ENCODE measurements at places on chromosomes 1 and 21.

DNA sequence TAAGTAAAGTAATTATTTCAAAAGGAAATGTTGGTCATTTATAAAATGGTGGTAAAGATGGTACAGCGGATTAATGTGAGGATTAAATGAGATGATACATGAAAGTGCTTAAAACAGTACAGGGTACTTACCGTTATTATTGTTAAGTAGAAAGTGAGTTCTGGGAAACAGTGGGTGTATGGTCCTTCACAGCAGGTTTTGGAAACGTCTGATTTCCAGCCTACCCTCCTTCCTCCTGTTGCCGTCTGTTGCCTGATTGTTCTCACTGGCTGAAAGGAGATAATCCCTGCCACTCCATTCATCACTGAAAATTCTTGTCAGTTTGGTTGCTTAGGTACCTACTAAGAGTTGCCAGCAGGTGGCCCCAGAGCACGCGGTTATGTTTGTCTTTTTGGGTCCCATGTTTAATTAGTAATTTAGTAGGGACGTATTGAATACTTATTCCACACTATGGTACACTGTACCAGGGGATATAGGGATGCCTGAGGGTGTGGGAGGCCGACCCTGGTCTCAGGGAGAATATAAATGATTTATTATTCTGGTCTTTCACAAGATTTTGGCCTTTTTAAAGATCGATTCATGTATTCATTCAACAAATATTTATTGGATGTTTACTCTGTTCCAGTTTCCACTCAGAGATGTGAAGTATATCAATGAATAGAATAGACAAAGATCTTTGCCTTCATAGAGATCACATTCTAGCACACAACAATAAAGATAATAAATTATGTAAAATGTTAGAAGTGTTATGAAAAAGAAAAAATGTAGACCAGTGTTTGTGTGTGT, 30.8 kb upstream of the RPTN start:
- peak; percentile 75 for DNase-seq

DNA sequence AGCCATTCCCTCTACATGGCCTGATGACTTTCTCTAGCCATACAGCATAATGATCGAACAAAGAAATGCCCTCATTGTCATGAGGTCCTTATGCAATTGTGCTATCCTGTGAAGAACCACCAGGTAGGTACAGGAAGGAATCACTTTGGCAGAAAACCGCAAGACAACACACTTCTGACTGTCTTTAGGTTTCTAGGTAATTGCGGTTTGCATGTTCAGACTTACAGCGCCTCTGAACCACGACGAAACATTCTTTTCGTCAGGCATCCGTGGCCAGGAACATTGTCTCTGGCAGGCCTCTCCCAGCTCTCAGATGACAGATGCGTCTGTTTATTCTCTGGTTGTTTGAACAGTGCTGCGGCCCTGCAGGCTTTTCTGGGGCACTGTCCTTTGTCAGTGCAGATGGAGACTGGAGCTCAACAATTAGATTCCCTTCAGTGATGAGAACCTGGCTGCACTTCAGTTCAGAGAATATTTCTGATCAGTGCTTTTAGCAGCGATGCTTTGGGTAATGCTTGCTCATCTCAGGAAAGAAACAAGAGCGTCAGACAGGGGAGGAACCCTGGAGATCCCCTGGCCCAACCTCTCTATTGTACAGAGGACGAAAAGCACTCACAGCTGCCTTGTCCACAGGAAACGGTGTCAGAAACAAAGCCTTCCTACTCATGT, 63.4 kb downstream of the B3GALT5 start:
- DNase-seq: no peak

DNA sequence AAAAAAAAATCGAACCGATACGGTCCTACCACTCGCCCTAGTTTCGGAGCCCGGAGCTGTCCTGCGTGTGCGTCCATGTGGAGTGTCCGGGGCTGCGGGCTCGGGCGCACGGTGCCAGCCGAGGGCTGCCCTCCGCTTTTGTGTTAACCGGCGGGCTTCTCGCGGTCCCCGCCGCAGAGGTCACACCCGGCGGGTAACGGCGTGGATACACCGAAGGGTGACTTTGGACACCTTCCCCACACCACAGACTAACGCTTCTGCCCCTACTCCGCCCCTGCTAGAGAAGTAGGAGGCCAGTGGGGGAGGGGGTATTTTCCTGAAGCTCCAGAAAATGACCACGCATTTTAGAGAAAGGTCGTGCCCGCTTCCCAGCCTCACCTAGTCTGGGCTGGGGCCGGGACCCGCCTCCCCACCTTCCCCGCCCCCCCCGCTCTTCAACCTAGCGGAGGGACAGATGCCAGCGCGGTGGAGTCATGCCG, 609 bp upstream of the ATF3 start:
- DNase-seq: no peak

GRCh38 chr1:201137579-201138310, 10.8 kb upstream of the ASCL5 start:
- DNase-seq: no peak

GRCh38 chr1:152513081-152513480, 1.2 kb upstream of the CRCT1 start:
- no peak for DNase-seq

- DNase-seq: no peak
These were observed 101.2 kb downstream of the FNBP1L start for GRCh38 chr1:93549131-93549530.

GRCh38 chr21:39381009-39381408, 32.1 kb upstream of the HMGN1 start:
- no peak for DNase-seq

DNA sequence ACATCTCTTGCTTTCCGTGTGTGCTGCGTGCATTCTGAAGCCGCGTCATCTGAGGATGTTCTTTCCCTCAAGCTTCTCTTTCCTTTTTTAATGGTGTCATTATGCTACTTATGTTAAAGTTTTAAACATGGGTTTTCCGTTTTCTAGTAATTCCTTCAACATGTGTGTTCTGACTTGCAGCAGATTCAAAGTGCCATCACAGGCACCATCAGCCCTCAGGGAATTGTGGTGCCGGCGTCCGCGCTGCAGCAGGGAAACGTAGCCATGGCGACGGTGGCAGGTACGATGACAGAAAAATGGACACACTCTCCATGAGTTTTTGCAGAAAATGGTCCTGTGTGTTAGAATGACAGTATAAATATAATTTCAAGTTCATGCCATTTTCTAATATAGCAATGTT, 42.4 kb downstream of the PKNOX1 start:
- DNase-seq: no peak

- DNase-seq: no peak
These were observed 81.6 kb upstream of the DISP3 start for GRCh38 chr1:11397151-11397901.

DNA sequence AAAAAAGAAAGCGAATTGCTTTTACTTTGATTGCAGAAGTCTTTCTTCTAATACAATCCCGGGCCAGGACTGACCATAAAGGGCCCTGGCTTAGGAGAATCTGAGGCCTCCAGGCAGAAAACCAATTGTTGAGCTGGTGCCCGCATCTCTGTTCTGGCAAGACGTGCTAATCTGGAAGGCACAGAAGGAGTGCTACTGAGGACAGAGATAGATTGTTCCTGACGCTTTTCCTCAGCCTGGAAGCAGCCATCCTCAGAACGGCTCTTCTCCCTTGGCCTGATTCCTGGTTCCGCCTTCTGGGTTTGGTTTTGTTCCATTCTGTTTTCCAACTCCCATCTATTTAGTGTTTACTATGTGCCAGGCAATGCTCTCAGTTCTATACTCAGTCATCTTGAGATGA, 44.8 kb upstream of the SPOCD1 start:
- no peak for DNase-seq

- no peak for DNase-seq
These were observed 86.5 kb upstream of the TNR start for GRCh38 chr1:175829845-175830244.

DNA sequence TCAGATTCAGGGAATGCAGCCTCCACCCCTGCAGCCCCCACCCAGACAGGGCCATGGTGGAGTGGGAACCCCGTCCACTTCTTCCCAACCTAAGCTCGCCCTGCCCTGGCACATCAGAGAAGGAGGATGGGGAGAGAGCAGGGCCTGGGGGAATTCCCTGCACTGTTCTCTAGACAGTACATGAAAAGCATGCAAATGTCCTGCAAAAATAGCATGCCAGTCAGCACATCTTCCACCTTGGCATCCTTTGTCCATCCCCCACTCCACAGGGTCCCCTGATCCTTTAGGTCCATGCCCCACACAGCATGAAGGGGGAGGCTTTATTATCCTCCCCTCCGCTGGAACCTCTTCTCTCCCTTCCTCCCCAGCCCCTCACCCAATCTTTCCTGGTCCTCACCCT, 35.0 kb upstream of the RD3 start:
- DNase-seq: no peak

DNA sequence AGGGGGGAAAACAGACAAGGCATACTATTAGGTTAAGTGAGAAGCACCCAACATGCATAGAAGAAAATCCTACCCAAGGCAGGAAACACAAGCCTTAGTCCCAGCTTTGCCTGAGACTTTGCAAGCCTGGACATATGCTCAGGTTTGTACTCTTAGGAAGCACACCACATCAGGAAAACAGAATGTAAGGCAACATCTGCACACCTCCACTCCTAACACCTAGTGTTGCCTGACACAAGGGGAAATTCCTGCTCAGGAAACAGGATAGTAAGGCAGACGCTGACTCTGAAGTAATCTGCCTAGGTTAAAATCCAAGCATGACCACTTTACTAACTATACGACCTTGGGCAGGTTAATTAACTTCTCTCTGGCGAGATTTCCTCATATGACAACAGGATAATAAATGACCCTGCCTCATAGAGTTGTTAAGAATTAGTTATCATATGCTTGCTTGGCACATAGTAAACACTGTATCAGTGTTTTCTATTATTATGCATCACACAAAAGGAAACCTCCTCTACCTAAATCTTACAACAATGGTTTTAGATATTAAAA, 119.8 kb downstream of the ZZZ3 start:
- DNase-seq: no peak

DNA sequence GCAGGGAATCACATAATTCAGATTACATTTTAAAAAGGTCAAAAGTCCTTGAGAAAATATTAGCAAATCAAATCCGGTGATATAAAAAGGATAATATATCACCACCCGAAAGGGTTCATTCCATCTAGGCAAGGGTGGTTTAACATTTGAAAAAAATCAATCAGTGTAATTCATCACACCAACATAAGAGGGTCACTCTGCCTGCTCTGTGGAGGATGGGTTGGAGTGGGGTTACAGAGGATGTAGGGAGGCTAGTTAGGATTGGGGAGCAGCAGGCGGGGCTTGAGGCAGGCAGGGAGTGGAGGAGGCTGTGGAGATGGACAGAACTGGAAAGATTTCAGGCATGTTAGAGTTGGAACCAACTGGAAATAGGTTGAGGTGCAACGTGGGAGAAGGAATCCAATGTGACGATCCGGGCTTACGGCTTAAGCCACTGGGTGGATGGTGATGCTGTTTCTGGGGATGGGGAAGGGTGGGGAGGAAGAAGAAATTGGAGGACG, 12.5 kb downstream of the ADORA1 start:
- no peak for DNase-seq

DNA sequence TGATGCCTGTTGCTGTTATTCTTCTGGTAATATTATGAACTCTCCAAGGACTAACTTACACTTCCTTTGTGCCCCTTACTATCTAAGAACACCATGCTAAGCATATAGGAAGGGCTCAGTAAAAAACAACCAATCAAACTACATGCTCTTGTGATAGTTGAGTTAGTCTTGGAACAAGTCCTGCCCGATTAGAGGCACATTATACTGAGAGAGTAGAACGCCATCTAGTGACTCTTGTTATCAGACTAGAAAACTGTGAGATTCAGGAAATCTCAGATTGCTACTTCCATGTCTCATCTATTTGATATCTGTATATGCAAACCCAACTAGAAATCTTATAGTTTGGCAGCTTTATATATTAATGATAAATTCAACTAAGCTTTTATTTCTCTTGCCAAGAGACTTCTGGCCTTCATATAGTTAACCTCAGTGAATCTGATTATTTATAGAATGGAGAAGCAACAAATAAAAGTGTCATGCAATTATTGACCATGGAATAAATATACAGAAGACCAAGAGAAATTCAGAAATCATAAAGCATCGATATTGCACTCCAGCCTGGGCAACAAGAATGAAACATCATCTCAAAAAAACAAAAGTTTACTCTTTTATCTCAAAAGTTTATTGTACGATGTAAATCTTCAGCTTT, 7.8 kb upstream of the SRRM1 start:
- no peak for DNase-seq

DNA sequence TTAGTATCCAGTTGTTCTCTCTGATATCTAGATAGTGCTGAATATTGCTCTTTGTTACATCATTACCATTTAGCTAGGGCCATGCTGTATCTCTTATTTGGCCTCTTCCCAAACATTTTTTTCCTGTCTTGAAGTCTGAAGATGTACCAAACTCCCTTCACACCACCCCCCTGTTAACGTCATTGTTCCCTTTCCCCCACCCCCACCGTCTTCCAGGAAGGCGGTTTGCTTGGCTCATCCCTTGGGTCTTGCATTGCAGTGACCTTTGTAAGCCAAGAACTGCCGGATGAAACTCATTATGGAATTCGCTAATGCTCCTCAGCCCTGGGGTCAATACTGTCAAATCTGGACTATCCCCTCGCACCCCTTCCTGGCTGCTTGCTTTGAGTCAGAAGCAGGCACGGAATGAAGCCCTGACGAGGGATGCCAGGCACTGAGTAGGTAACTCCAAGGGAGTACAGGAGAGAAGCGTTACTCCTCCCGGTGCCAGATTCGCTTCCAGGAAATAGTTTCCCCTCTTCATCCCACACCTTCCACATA, 283.1 kb downstream of the TM2D1 start:
- no peak for DNase-seq

DNA sequence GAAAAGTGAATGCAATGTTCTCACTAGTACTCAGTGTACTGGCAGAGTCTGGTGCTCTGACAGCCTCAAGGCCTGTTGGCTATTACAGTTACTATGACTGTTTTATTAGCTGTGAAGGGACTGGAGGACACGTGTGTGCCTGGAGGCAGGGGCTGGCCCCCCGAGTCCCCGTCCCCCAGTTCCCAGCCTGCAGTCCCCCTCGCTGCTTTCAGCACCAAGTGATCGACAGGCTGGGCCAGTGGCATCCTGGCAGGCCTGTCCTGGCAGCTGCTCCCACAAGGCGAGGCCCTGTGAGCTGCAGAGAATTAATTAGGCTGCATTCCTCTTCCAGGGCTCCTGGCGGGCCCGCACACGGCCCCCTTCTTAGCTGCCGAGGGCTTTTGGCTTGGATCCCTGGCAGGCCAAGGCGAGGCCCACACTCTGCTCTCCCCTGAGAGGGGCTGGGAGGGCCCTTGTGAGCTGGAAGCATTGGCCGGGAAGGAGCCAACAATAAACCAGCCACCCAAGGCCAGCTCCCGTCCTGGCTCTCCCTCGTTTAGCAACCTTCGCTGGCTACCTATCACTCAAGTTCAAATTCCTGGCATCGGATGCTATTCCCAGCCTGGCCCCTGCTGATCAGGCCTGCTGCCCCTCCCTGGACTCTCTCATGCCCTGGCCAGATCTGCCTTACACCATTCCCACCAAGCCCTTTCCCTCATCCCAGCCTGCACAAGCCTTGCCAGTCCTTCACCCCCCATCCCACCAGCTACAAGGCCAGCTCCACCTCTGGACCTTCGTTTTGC, 9.8 kb downstream of the EDN2 start:
- DNase-seq: no peak

DNA sequence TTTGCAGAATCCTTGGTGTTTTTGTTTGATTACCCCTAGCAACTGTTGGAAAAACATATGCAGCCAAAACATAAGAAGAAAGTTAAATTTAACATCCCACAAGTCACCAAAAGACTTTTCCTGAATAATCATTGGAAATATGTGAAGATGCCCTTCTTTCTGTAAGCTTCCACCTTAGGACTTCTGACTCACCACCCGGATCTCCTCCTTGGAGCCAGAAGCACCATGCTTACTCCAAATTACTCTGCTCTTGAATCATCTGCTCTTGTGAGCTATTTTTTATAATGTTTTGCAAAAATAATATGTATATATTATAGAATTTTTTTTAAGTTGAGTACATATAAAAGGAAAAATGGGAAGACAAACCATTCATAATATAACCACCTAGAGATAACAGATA, 391.7 kb downstream of the KCTD3 start:
- no peak for DNase-seq

All from CD4-positive, alpha-beta T cell treated with Interleukin-6 for 4 hours (primary cell).